ENCODE measurements at places on chromosomes 4 and X.

GRCh38 chr4:184510401-184510800 is 36.1 kb upstream of the IRF2 start:
- DNase-seq: no peak

- DNase-seq: no peak
These were observed 594.5 kb downstream of the ANKRD50 start for GRCh38 chr4:124118061-124118460.

DNA sequence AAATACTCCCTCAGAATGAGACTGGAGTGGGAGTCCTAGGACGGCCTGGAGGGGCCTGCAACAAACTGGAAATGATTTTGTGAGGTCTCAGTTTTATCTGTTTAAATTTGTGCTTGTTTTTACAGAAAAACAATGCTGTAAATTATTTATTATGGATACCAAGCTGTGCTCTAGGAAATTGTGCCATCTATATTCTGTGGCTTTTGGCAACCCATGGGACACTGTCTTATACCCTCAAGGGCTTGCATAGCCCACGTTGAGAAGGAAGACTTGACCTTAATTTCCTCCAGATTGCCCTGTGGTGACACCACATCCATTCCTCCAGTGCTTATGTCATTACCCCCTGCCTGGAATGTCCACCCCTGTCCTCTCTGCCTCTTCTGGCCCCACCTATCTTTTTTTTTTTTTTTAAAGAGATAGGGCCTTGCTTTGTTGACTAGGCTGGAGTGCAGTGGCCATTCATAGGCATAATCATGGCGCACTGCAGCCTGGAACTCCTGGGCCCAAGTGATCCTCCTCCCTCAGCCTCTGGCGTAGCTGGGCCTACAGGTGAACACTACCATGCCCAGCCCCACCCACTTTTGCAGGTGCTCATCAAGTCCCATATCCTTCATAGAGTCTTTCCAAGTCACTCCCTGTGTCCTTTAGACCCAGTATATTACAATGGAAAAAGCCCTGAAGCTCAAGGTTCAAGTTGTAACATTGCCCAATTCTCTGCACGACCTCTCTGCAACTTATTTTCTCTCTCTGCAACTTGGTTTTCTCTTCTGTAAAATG is 77.4 kb downstream of the HPRT1 start:
- no peak for DNase-seq

DNA sequence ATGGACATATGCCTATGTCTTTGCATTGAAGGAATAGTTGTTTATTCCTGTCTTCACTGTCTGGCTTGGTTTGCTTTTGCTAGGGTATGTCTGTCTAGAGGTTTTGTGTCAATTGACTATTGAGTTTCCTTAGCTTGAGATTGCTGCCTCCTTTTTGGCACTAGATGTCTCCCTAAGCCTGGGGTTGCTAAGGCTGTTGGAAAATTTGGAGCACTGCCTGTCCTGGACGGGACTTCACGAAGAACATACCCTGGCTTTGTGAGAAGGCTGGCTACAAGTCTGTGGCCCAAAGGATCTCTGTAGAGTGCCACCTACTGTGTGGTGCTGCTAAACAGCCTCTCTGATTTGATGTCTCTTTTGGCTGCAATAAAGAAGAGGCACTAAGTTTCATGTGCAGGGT is 183.8 kb upstream of the NUDT10 start:
- peak; percentile 0 for DNase-seq

- DNase-seq: no peak
These were observed 137.8 kb upstream of the DUSP21 start for GRCh38 chrX:44705817-44706551.

- no peak for DNase-seq
These were observed 82.6 kb downstream of the LUZP4 start for GRCh38 chrX:115372152-115372551.

DNA sequence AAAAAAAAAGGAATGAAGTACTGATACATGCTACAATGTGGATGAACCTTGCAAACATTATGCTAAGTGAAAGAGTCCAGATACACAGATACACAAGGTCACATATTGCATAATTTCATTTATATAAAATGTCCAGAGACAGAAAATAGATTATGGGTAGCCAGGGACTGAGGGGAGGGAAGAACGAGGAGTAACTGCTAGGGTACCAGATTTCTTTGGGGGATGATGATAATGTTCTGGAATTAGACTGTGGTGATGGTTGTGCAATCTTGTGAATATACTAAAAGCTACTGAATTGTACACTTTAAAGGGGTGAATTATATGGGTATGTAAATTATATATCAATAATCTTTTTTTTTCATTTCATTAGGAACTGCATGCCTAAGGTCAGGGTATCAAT is 20.8 kb upstream of the AP1AR start:
- DNase-seq: no peak
